ENCODE measurements at places on chromosomes 16 and 17. TPM values are rescaled to one million over a fixed set of nuclear protein-coding genes. Genes with fewer than 3 reads are reported as not detected.
A peak's percentile ranks its signal among the peaks of the same experiment; 100 is the strongest.

GRCh38 chr17:12407495-12408252, 258.0 kb upstream of the MYOCD start:
- H3K27me3 ChIP-seq, result no peaks in the 10 kb centered on the region
- no peak for DNase-seq
- H3K27ac ChIP-seq, result no peak overlapping the region
- H3K4me1 ChIP-seq, result no peaks in the 10 kb centered on the region
- no peak overlapping the region for H3K4me3 ChIP-seq
- no peaks in the 10 kb centered on the region for H3K36me3 ChIP-seq

DNA sequence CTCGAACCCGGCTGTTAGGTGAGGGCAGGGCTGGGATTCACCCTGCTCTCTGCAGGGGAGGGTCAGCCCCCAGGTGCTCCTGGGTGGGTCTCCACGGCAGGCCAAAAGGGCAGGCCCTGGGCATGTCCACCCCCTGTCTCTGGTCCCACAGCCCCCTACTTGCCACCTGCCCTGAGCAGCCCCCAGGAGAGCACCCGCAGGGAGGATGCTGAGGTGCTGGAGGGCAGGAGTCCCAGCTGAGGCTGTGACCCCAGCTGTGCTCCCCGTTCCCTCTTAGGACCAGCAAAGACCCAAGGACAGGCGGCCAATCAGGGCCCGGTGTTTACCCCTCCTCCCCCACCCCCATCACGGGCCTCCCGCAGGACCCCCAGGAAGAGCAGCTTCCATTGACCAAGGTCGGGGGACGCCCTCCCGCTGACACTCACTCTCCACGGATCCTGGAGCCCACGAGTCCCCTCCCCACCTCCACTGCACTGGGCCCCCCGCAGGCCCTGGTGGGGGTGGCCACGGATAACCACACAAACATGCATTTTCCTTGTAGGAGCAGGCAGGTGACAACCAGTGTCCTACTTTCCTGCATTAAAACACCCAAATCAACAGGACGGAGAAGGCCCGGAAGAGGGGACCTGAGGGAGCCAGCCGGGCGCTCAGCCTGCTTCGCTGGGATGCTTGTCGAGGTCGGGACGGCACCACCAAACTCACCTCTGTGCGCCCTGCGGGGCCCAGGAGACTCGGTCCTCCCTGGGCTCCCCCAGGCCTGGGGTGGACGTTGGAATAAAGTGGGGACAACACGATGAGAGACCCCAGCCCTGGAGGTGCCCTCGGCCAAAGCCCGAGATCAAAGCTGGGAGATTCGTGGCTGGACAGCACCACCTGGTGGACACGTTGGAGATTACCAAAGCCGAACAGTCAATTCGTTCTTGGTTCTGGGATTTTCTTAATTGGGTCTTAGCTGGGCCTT, 22.5 kb upstream of the ENPP7 start:
- H3K4me3 ChIP-seq, result peak overlapping the region; percentile 43
- H3K36me3 ChIP-seq, result no peaks in the 10 kb centered on the region
- DNase-seq, result peak; percentile 81
- H3K27me3 ChIP-seq, result peaks cover 19% of the 10 kb centered on the region
- no peaks in the 10 kb centered on the region for H3K4me1 ChIP-seq

- H3K27ac ChIP-seq, result no peak overlapping the region
- H3K4me3 ChIP-seq, result no peak overlapping the region
- peaks cover 4% of the 10 kb centered on the region for H3K4me1 ChIP-seq
Observed at GRCh38 chr17:3033248-3033640, 30.2 kb downstream of the OR1D5 start.

DNA sequence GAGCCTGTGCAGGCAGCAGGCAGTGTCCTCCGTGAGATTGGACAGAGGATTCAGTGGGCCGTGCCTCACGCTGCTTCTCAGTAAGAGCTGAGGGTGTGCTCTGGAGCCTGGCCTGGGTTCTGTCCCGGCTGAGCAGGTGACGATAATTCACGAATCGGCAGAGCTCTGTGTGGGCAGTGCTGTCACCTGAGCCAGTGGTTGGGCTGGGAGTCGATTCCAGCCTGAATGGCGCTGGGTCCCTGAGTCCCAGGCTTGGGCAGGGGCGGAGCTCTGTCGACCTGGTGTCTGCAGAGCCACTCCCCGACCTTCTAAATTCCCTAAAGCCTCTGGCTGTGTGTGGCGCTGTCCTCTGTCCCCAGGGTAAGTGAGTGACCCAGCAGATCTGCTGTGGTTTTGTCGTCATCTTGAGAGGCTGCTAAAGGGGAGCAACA, 8.4 kb downstream of the ACSF3 start:
- no peak overlapping the region for H3K27ac ChIP-seq
- DNase-seq, result no peak
- H3K4me3 ChIP-seq, result no peak overlapping the region
- H3K4me1 ChIP-seq, result peaks cover 15% of the 10 kb centered on the region

- no peaks in the 10 kb centered on the region for H3K36me3 ChIP-seq
- H3K4me3 ChIP-seq, result peak overlapping the region; percentile 66
- peak; percentile 70 for DNase-seq
- H3K27ac ChIP-seq, result no peak overlapping the region
Observed at GRCh38 chr16:49858200-49859124, 2.5 kb upstream of the ZNF423 start.

DNA sequence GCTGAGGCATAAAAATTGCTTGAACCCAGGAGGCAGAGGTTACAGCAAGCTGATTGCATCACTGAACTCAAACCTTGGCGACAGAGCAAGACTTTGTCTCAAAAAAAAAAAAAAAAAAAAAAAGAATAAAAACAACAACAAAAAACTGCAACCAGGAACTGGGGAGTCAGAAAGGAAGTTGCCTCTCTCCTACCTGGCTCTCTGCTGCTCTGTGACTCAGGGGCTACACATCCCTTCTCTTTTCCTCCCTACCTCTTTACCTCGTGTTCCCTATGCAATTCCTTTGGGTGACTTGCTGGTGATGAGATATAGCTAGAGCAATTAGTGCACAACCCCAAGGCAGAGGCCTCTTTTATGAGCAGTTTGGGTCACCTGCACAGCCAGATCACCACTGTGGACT, 95.9 kb downstream of the ABCC1 start:
- H3K36me3 ChIP-seq, result peaks cover 33% of the 10 kb centered on the region
- no peak for DNase-seq
- no peak overlapping the region for H3K4me3 ChIP-seq
- H3K27me3 ChIP-seq, result no peaks in the 10 kb centered on the region
- H3K4me1 ChIP-seq, result peaks cover 10% of the 10 kb centered on the region
- H3K27ac ChIP-seq, result no peak overlapping the region

DNA sequence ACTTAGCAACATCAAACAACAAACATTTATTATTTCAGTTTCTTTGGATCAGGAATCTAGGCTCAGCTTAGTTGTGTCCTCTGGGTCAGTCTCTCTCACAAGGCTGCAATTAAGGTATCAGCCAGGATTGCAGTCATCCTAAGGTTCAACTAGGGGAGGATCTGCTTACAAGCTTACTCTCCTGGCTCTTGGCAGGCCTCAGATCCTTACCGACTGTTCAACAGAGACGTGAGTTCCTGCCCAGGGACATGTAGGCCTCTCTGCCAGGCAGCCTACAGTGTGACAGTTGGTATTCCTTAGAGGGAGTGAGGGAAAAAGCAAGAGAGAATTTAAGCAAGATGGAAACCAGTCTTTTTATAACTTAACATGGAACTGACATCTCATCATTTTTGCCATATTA, 294.0 kb downstream of the ZFHX3 start:
- H3K4me1 ChIP-seq, result peaks cover 16% of the 10 kb centered on the region
- H3K27ac ChIP-seq, result peak overlapping the region; percentile 11
- H3K36me3 ChIP-seq, result peaks cover 19% of the 10 kb centered on the region
- DNase-seq, result no peak
- no peaks in the 10 kb centered on the region for H3K27me3 ChIP-seq
- H3K4me3 ChIP-seq, result no peak overlapping the region

Gene CHRNE
- 1.7 TPM for total RNA-seq

Gene ACSM2A
- total RNA-seq, result not detected

GRCh38 chr17:46885415-46886309, 34.3 kb downstream of the WNT9B start:
- no peak overlapping the region for H3K27ac ChIP-seq
- H3K36me3 ChIP-seq, result no peaks in the 10 kb centered on the region
- H3K27me3 ChIP-seq, result no peaks in the 10 kb centered on the region

GRCh38 chr17:21174186-21174585, 39.8 kb downstream of the TMEM11 start:
- peak overlapping the region; percentile 60 for H3K27ac ChIP-seq
- H3K4me1 ChIP-seq, result peaks cover 4% of the 10 kb centered on the region

DNA sequence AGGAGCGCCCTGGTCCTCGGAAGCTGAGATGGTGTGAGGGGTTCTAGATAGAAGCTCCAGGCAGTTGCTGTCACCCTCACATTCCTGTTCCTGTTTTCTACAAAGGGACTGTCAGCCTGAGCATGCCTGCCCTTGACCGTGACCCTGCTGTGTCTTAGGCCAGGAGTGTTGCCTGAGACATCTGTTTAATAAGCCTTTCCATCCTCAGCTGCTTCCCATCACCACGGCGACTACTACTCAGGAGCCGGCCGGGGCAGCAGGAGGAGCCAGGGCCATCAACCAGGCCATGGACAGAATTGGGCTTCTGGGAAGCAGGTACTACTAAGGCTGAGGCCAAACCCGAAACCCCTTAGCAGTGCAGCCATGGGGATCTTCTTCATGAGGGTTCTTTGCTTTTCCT, 151.4 kb downstream of the KATNIP start:
- H3K4me3 ChIP-seq, result no peak overlapping the region
- H3K27ac ChIP-seq, result no peak overlapping the region
- H3K27me3 ChIP-seq, result no peaks in the 10 kb centered on the region
- H3K4me1 ChIP-seq, result peaks cover 4% of the 10 kb centered on the region

DNA sequence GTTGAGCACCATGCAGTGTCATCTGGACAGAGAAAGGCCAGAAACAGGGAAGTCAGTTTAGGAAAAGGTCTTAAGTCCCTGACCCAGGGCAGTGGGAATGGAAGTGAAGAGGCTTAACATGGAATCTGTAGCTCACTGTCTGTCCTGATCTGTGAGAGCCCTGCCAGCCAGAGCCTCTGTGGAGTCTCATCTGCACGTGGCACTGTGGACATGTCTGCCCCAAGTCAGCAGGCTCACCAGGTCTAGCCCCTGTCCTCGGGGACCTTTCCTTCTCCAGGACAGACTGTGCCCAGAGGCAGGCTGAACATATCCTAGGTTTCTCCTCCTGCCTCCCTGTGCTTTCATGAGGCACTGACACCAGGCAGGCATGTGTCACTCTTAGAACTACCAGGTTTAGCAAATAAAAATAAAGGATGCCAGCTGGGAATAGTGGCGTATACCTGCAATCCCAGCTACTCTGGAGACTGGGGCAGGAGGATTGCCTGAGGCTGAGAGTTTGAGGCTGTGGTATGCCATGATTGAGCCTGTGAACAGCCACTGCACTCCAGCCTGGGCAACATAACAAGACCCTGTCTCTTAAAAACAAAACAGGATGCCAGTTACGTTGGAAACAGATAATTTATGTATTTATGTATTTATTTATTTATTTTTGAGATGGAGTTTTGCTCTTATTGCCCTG, 22.4 kb downstream of the UNK start:
- no peaks in the 10 kb centered on the region for H3K36me3 ChIP-seq
- H3K4me3 ChIP-seq, result no peak overlapping the region
- peaks cover 6% of the 10 kb centered on the region for H3K4me1 ChIP-seq
- H3K27me3 ChIP-seq, result no peaks in the 10 kb centered on the region
- H3K27ac ChIP-seq, result no peak overlapping the region

Gene CX3CL1
- total RNA-seq, result 2.3 TPM

Gene METTL26
- total RNA-seq, result 73.2 TPM

All from mesothelial cell of epicardium (in vitro differentiated cells).